ENCODE measurements at places on chromosomes 16 and 17.

- DNase-seq, result no peak
These were observed 3.5 kb upstream of the C16orf74 start for GRCh38 chr16:85754413-85754812.

GRCh38 chr16:67412294-67412693 is 4.0 kb downstream of the ZDHHC1 start:
- no peak for DNase-seq

DNA sequence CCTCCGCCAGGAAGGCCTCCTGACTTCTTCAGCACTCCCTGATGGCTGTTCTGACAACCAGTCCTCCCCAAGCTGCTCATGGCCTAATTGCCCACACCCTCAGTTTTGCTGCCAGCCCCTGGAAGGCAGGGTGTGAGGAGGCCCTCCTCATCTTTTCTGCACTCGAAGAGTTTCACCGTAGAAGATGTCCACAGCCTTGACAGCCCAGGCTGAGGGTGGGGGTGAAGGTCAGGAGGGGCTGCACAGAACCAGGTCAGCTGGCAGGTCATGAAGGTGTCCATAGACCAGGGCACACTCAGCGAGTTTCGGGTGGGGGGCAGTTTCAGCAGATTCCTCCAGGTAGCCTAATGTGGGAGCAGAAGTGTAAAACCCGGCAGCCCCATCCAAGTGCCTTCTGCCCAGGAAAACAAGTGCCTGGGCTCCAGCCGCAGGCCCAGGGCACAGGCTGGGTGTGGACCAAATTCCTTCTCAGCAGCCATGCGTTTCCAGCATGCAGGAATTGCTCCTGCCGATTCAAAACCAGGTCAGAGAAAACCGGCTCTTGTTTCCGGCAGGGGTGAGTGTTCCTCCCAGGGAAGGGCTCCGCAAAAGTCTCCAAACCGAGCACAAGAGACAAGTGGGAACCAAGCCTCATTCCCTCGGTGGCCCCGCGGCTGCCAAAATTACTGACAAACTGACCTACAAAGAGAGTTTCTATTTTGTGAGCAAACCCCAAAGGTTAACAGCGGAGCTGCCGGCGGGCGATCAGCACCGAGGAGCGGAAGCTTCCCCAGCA is 228.8 kb downstream of the C16orf78 start:
- DNase-seq, result no peak

DNA sequence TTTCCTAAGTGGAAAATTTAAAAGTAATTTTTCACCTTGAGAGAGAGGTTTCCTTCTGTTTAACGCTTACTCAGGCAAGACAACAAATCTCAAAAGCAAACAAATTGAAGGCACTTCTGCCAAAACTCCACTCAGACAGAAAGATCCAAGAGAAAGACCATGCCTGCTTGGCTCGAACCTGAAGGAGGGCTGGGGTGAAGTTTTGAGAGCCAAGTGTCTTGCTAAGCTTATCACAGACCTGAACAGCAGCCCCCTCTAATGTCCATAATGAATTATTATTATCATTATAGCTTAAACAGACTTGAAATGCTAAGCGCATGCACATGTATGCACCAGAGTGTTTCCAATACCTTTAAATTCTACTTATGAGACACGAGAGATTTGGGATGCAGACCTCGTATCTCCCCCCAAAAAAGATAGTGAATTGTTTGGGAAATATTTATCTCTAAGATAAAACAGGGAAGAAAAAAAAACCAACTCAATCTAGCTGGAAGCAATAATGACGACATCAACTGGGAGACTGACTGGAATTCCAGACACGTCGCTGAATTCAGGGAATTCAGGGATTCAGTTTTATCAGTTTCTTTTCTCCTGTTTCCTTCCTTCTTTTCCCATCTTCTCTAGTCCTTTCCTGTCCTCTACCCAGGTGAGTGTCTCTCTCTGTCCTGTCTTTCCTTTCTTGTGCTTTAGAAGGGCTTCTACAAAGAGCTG is 473.2 kb downstream of the RBFOX1 start:
- no peak for DNase-seq

GRCh38 chr16:86925067-86925791 is 346.9 kb downstream of the FOXL1 start:
- no peak for DNase-seq

DNA sequence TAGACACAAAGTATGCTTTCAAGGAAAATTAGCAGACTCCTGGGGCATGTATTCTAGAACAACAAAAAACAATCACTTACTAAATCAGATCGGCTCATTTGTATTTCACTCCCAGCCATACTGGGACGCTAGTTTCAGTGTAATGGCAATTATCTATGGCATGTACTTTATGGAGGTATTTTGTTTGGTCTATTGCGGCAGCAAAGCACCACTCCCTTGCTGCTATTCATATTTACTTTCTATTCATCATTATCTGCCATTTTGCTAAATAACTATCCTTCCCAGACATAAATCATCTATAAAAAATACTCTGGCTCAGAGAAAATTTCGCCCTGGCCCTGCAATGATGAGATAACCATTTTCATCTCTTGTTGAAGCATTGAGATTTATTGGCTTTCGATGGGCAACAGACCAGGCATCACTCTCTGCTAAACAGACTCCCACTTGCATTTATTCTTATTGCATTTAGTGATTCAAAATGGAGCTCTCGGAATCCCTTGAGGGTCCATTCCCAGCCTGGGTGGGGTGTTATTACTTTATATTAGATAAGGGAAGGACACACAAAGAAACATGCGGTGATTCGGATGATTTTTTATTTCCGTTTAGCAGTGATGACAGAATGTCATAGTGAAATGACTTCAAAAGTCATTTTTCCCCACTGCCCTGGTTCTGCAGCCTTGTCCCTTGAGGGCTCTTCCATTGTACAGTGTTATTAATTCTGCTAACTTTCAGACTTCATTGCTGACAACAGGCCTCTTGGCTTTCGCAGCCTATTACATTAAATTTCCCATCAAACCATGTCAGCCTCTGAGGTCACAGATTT is 225.8 kb downstream of the IRX3 start:
- no peak for DNase-seq

GRCh38 chr17:15185625-15185991 is 79.5 kb downstream of the PMP22 start:
- no peak for DNase-seq

- no peak for DNase-seq
These were observed 2101.2 kb downstream of the TP53TG3F start for GRCh38 chr16:35560637-35560984.

DNA sequence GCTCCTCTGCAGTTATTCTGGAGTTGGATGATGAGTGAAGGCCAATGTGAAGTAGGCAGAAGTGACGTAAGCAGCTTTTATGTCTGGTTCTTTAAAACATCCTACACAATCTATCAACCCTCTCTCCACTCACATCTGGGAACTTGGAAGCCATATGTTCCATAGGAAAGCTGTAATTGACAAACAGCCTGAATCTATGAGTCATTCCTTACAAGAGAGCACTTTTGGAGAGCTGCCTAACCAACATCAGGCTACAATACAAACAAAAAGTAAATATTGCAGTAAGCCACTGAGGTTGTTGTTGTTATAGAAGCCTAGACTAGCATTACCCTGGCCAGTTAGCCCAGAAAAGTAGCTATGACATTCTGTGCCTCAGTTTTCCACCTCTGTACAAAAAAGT is 5.9 kb downstream of the CCL7 start:
- DNase-seq, result no peak

GRCh38 chr17:76161619-76162266 is 20.7 kb upstream of the FOXJ1 start:
- DNase-seq, result no peak

DNA sequence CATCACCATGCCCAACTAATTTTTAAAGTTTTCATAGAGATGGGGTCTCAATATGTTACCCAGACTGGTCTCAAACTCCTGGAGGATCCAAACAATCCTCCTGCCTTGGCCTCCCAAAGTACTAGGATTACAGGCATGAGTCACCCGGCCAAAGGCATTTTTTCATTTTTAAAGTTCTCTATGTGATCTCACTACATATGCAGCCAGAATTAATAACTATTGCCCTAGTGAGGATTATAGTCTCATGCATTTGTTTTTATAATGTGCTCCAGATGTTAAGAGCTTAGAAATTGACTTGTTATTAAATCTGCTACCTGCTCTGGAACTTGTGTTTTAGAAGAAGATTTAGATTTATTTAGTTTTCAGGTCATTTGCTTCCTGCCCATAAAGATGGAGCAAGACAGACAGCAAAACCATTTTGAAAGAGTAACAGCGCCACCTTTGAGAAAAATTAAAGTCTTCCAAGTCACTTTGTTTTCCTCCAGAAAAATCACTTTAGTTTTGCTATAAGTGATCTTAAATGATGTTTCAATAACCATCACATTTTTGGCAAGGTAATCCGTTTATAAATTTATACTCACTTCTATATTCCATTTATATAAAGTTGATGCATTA is 79.5 kb downstream of the CA4 start:
- DNase-seq, result peak; percentile 5

- DNase-seq, result no peak
These were observed 4.6 kb upstream of the AKTIP start for GRCh38 chr16:53507464-53508179.

GRCh38 chr17:13367154-13367553 is 234.6 kb downstream of the HS3ST3A1 start:
- DNase-seq, result no peak

GRCh38 chr16:88289968-88290401 is 92.8 kb upstream of the ZNF469 start:
- no peak for DNase-seq

- peak; percentile 53 for DNase-seq
These were observed 1.1 kb upstream of the USP32 start for GRCh38 chr17:60392845-60393702.

GRCh38 chr16:2160915-2161551 is 5.5 kb downstream of the TRAF7 start:
- no peak for DNase-seq

DNA sequence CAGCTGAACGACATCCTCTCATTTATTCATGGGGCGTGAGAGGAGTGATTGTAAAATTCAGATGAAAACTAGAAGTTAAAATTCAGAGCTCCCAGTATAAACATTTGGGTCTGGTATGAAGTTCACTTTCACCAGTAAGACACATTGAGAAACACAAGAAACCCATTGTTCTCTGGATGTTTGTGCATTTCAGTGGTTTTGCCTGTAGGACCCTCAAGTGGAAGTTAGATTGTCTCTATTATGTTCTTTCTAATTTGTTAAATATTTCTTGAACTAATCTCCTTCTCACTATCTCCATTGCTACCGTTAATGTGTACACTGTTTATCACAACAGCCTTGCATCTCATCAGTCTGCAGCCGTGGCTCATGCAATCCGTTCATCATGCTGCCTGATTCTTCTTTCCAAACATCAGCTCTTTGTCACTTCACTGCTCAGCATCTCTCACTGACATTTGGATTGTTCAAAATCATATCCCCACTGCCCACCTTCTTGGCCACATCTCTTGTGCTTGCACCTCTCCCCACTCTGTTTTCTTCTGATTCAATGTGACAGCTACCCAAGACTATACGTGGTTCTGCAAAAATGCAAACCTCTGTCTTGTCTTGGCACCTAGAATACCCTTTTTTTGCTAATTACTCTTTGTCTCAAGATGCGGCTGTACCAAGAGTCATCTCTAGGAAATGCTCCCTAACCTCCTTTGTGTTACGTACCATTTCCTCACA is 49.5 kb downstream of the HLF start:
- DNase-seq, result no peak

- DNase-seq, result no peak
These were observed 5.1 kb downstream of the SNN start for GRCh38 chr16:11673091-11674000.

DNA sequence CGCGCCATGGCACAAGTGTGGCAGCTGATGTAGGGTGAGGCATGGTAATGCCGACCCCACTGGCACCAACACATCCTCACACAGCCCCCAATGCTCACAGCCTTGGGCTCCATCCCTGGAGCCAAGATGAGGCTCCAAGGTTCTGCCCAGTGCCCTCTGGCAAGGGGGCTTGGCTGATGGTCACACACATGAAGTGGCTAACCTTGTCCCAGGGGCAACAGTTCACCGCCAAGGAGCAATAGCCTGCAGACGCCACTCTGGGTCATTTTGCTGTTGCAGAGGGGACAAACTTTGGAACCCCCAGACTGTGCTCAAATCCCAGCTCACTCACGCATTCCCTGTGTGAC is 26.8 kb downstream of the TNFRSF13B start:
- no peak for DNase-seq

DNA sequence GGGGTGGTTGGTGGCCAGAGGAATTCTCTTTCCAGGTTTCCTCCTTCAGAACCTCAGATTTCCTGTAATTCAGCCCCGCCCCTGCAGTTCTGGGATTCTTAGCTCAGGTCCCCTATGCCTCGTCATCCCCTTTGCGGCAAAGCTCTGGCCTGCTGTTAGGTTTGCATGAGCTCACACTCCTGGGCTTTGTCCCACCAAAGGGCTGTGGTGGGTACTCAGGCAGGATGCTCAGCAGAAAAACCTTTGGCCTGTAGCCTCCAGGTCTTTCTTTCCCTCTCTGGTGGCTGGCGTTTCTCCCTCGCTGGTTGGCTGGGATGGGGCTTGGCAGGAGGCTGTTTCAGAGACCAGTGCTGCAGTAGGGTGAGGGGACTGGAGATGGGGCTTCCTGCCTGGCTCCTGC is 9.6 kb upstream of the PLEKHG4 start:
- no peak for DNase-seq

DNA sequence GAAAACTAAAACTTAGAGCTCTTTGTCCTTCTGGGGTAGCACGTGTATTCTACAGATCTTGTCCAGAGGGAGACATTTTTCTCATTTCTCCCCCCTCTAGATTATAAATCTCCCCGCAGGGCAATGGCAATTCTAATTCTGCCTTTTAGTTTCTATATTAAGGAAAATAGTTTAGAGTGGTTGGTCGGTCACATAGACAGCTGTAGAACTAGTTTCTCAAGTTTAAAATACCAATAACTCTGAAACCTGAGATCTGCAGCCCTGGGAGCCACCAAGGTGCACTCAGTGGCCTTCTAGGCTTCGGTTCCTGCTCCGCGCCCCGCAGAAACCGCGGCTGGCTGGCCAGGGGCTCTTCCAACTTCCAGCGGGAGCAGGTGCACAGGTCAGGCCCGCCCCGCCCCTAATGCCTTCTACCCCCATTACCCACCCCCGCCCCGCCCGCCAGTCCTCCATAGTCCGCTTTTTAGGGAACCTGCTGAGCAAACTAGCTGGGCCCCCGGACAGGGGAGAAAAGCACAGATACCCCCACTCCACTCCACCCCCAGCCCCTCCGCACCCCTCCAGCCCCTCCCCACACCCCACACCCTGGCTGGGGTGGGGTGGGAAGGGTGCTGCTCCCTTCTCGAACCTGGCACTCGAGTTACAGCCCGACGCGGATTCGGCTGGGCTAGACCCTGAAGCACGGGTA is 431 bp downstream of the SLFN11 start:
- DNase-seq, result no peak

- DNase-seq, result no peak
These were observed 87.7 kb downstream of the C16orf95 start for GRCh38 chr16:87229230-87230188.

DNA sequence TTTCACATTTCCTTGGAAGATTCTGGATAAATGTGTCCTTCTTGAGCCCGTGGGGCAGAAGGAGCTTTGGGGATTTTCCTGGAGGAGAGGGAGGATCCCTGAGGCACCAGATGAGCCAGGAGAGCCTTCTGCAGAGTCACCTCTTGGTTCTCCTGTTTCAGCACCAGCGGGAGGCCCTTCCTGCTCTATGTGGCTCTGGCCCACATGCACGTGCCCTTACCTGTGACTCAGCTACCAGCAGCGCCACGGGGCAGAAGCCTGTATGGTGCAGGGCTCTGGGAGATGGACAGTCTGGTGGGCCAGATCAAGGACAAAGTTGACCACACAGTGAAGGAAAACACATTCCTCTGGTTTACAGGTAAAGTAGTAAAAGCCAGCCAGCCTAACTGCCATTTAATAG is 77.1 kb downstream of the ARSG start:
- no peak for DNase-seq

- DNase-seq, result no peak
These were observed 209.4 kb upstream of the CIBAR2 start for GRCh38 chr16:85321509-85322271.
